ENCODE measurements at places on chromosomes 7 and 10.

DNA sequence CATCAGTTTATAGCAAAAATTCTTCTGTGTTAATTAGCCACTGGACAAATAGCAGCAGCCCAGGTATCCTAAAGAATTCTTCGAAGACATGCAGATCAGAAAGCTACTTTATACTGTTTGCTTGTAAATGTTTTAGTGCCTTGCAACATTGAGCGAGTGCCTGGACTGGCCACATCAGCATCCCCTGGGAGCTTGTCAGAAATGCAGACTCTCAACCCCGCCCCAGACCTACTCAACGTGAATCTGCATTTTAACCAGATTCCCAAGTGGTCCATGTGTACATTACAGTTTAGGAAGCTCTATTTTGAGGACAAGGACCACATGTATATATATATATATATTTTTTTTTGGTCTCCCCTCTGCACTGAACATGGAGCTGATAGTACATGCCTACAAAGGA, 18.5 kb upstream of the PLEKHS1 start:
- DNase-seq = no peak

GRCh38 chr10:7797582-7797981, 9.6 kb downstream of the ATP5F1C start:
- DNase-seq = peak; percentile 71

- DNase-seq = no peak
These were observed at the start of gene ABCB4 for GRCh38 chr7:87475359-87476178. Gene ABCB4, minus strand, starts transcription at chr7:87475680. Its CDS starts 215 bp downstream, at chr7:87475465.

DNA sequence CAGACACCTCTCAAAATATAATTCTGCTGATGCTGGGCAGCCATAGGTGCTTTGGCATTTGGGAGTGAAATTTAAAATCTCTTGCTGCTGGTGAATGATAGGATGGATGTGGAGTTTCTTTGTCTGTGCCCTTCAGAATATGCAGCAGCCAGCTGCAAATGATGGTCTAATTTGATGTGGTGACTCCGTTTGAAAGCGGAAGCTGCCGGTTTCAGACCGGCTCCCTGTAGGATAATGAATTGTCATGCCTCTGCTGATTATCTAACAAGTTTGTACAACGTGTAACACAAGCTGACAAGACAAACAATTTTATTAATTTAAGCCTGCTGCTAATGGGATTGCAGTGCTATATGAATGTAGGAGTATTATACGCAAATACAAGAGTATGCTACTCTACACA, 103.5 kb downstream of the SND1 start:
- no peak for DNase-seq

DNA sequence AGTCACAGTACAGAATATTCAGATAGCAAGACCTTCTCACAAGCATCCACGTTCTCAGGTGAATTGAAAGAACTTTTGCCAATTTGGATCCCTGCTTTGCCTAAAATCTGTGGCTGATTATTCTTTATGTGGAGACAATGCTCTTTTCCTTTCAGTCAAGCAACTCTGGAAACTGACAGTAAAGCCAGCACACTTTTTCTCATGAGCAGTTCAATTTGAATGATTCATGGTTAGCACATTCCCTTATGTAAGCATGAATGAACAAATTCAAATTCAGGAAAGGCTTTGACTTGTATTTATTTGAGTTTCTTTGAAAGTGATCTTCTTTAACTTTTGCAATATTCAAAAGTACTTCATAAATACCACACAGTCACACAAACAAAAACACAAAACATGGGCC, 57.6 kb downstream of the MEOX2 start:
- DNase-seq = peak; percentile 40

DNA sequence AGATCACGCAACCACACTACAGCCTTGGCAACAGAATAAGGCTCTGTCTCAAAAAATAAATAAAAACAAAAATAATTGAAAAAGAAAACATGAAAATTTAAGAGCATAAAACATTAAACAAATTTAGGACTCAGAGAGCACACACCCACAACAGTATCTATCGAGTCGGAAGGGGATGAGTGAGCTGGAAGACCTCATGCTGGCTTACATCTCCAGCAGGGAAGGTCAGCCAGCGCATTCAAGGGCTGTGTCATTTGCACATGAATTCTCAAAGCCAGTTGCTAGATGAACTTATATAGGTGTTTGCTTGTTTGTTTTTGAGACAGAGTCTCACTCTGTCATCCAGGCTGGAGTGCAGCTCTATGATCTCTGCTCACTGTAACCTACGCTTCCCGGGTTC, 50.3 kb downstream of the SRRM3 start:
- no peak for DNase-seq

DNA sequence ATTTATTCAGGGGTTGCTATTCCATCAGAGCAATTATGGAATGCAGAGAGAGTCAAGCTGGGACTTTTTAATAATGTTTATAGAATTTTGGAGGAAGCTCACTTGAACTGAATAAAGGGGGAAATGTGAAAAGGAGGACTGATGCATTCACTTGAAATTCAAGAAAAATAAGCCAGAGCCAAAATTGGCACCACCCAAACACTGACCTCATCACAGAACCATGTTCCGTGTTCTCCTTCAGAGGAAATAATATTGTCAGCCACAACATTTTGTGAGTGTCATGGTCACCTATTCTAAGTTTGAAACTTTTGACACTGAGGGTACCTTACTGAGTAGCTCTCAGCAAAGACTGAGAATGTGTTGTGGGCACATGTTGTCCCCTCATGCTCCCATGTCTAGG, 207.0 kb downstream of the ANK3 start:
- no peak for DNase-seq

- no peak for DNase-seq
These were observed 47.2 kb downstream of the FAM107B start for GRCh38 chr10:14727465-14727864.

DNA sequence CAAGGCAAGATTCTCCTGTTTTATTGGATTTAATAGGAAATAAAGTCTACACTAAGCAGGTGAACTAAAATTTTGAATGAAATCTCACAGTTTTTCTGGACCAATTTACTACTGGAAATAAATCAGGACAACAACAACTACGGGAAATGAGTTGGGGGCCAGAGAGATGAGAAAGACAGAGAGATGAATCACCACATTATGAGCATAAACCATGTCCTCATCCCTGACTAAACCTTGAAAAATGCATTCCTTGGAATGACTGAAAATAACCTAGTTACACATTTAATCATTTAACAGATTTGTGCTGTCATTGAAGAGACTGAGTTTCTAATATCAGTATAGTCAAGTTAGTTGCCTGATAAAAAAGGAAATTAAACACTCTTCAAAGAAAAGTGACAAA, 608.4 kb upstream of the KCND2 start:
- peak; percentile 94 for DNase-seq

DNA sequence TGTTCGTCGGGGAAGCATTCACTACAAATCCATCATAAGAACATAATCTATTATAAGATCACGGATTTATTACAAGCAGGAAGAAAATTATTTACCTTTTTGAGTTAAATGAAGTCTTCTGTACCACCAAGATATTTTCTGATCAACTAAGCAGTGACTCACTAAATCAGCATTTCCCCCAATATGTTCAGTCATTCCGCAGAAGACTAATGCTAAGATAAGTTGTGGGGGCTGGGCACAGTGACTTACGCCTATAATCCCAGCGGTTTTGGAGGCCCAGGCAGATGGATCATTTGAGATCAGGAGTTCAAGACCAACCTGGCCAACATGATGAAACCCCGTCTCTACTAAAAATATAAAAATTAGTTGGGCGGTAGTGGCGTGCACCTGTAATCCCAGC, 144.2 kb upstream of the EGR2 start:
- DNase-seq = no peak

- DNase-seq = no peak
These were observed 54.3 kb upstream of the DPYSL4 start for GRCh38 chr10:132132421-132132841.

- no peak for DNase-seq
These were observed at the start of gene ZNF467 for GRCh38 chr7:149773446-149774236. Gene ZNF467, minus strand, starts transcription at chr7:149773588. Its CDS starts 2,556 bp downstream, at chr7:149771032.

DNA sequence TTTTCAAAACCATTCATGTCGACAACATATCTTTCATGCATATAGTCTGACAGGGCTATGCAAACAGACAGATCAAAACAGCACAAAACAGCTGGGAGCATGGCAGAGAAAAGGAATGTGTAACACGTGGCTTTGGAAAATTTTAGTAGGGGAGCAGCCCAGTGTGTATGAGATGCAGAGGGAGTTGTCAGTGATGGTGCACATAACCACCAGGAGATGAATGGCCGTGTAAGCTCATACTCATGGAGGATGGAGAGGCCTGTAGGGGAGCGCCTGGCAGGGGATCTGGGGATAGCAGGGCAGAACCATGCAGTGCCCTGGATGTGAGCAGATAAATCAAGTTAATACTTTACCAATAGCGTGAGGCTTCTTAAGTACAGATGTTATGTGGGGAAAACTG, 45.7 kb downstream of the RHOBTB1 start:
- no peak for DNase-seq

GRCh38 chr10:77702166-77702565, 64.6 kb upstream of the KCNMA1 start:
- peak; percentile 46 for DNase-seq

DNA sequence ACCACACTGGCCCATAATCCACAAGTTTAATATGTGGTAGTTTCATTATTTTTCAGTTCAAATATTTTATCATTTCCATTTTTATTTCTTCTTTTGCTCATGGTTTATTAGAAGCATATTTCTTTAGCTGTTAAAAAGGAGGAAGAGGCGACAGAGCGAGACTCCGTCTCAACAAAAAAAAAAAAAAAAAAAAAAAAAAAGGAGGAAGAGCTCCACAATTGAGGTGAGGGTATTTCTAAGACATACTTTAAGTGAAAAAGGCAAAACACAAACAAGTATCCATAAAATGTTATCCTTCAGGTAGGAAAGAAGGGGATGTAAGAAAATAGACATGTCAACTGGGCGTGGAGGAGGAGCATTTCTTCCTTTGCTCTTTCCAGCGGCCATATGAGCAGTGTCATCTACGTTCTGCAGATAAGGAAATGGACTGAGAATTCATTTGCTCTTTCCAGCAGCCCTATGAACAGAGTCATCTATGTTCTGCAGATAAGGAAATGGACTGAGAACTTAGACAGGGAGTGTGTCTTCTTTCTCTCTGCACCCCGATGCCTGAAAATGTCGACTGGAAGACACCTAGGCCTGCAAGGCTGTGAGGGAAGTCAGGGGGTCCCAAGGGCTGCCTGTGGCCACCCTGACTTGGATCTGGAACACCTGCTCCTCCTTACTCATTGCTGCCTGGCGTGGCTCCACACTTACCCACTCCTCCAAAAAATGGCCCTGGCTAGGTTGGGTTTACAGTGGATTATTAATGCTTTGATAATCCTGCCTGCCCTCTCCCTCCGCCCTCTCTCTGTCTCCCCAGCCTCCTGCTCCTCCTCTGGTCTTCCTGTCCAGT, 18.9 kb upstream of the RAMP3 start:
- DNase-seq = no peak

- DNase-seq = no peak
These were observed 141.0 kb upstream of the COL1A2 start for GRCh38 chr7:94253686-94254085.

GRCh38 chr7:137818036-137818435, 28.7 kb downstream of the DGKI start:
- DNase-seq = no peak

- no peak for DNase-seq
These were observed 268.1 kb downstream of the PRKG1 start for GRCh38 chr10:51342381-51342780.

DNA sequence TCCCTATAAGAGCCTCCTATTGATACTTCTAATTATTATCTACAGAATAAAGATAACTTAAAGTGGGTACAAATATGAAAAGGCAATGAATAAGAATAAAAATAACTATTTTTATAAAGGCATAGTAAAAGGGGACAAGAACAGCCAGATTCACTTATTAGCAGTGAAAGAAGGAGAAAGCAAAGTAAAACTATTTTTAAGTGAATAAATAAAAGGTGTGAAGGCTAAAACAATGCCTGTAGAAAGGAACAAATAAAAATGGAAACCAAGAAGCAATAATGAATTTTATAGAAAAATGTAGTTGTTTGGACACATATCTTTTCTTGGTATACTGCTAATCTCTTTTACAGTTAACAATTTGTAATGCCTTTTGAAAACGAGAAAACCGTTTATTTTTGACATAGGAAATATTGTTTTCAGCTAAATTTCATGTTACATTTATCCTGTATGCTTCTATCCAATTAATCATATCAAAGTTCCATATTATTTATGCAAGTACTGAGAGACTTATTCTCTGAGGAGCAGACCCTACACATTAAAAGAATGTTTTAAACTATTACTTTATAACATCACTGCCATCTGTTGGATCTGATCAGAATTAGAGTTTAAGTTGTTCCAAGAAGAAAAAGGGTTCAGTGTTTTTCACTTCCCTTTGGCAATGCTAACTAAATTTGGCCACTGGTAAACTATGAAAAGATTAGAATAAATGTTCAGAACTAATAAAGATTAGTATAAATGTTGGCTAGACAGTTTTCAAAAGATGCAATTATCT, 59.1 kb downstream of the ARMC3 start:
- DNase-seq = peak; percentile 55

DNA sequence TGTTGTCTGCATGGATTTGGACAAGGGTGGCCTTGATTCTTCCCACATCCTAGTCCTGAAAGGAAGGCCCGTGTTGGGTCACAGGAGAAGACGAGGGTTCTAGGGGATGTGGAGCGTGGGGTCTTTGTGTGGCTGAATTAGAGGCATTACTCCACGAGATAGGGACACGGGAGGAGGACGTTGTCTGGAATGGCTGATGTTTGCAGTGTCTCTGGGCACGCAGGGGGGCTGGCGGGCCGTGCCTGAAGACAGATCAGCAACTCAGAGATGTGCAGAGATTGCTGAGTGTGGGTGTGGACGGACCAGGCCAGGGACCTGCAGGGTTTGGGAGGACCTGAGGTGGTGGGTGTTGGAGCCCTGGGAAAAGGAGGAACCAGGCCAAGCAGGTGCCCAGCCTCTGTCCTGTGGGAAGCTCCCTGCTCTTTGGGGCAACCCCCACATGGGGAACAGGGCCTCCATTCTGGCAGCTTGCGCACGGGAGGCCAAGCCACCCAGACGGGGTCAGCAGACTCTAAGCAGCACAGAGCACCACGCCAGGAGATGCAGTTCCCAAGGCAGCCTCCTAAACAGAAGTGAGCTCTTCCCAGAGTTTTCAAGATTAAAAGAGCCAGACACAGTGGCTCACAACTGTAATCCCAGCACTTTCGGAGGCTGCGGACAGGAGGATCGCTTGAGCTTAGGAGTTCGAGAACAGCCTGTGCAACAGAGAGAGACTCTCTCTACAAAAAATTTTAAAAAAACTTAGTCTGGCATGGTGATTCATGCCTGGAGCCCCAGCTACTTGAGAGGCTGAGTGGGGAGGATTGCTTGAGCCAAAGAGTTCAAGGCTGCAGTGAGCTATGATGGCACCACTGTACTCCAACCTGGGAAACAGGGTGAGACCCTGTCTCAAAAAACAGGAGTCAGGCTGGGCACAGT, 71.0 kb upstream of the GTF2I start:
- DNase-seq = peak; percentile 41

GRCh38 chr7:103343758-103344452, 662 bp downstream of the DNAJC2 start:
- DNase-seq = no peak
